ENCODE measurements at places on chromosomes 7 and 10.

GRCh38 chr7:44381494-44382220 is 56.3 kb upstream of the CAMK2B start:
- DNase-seq = no peak

DNA sequence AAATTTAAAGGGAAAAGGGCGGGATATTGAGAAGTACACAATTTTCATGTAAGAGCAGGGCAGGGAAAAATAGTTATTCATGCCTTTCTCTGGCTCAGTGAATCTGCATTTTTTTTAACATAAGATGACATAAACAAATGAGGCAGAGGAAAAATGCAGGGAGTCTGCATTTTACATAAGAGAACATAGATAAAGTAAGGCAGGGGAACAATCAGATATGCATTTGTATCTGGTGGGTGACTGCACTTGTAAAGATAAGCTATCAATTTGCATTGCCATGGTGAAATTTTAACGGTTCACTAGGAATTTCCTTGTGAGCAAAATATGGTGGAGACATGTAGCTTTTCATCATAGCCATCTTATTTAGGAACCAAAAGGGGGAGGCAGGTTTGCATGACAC is 33.5 kb downstream of the ALOX5 start:
- DNase-seq = no peak

DNA sequence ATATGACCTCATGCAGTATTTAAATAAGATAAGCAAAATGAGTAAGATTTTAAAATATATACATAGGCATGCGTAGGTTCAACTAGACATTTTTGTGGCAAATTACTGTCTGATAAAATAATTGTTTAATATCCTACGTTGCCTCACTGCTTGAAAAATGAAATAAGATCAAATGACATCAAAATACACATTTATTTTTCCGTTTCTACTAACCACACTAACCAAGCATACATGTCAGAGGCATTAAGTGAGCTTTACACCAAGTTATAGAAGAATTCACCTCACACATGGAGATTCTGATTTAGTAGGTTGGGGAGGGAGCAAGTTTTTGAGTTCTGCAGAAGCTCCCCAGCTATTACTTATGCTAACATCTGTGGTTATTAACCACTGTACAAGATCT is 66.8 kb downstream of the RSU1 start:
- DNase-seq = no peak

DNA sequence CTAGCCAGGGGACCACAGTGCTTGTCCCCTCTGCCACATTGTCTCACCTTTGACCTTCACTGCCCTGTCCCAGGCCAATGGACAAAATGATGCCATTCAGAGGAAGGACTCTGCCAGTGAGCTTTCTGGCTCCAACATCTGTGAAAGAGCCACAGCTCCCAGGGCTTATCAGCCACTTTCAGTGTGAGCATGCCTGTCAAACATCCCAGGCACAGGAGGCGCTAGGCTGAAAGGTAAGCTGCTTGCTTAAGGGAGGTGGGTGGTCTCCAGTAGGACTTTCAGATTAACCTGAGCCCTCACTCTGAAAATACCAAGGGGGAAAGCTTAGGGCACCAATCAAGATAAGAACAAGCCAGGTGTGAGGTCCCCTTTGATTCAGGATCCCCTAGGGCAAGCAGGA is 59.8 kb upstream of the GDF10 start:
- DNase-seq = no peak

DNA sequence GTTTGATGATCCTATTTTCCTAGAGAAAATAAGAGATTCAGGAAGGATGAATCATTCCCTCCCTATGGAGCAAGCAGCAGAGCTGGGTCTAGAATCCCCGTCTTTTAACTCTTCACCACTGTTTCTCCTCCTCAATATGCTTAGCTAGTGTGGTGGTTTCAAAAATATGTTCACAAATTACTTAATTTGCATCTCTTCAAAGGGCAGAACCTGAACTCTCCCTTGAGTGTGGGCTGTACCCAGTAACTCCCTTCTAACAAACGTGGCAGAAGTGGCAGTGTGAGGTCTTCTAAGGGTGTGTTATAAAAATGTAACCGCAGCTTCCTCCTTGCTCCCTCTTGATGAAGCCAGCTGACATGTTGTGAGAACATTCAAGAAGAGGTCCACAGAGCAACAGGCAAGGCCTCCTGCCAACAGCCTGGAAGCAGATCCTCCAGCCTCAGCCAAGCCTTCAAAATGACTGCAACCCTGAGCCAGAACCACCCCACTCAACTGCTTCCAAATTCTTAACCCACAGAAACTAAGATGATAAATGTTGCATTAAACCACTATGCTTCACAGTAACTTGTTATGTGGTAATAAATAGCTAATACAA is 36.6 kb downstream of the SRPK2 start:
- peak; percentile 30 for DNase-seq

- no peak for DNase-seq
Measured at GRCh38 chr10:132599732-132600131, 62.1 kb downstream of the INPP5A start.

GRCh38 chr10:77266242-77266641 is 371.4 kb downstream of the KCNMA1 start:
- DNase-seq = no peak
